K562 (cell line): ENCODE measurements at places on chromosomes 3 and 15. TPM values are rescaled to one million over a fixed set of nuclear protein-coding genes. Genes with fewer than 3 reads are reported as not detected.

Gene FURIN
- total RNA-seq: 93.5 and 99.9 TPM in 2 replicates

DNA sequence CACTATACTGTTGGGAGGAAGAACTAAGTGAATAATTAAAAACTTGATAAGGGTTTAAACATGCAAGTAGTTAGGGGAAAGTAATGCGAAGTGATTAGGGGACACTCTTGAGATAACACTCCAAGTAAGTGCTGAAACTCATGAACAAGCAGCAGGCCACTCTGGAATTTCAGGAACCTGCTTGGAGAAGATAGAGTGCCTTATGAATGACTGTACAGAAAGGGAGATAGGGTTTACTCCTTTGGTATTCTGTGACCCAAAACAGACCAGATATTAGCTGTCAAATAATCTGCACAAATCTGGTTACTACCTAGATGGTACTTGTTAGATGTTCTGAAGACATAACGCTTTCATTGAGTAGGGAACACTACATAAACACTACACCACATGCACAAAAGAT lies 85.6 kb downstream of the FRMD4B start:
- DNase-seq: no peak

DNA sequence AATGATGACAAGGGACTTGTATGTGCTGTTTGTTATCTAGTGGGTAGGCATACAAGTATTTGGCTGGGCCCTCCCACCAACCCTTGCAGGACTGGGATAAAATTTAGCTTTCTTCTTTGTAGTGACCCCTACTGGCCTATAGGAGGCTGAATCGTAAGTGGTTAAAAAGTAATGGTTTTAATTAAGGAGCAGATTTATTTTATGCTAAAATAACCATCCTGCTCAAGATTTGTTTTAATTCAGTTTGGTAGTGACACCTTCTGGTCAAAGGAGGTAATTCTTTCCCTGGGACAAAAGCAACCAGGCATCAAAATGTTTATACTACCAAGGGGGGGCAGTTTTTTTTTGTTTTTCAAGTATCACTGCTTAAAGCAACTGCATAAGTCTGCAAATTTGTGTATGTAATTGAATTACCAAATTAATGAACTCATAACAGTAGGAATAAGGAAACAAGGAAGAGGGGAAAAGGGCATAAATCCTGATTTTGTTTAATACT lies 70.7 kb downstream of the TOP2B start:
- DNase-seq: peak; percentile 61

DNA sequence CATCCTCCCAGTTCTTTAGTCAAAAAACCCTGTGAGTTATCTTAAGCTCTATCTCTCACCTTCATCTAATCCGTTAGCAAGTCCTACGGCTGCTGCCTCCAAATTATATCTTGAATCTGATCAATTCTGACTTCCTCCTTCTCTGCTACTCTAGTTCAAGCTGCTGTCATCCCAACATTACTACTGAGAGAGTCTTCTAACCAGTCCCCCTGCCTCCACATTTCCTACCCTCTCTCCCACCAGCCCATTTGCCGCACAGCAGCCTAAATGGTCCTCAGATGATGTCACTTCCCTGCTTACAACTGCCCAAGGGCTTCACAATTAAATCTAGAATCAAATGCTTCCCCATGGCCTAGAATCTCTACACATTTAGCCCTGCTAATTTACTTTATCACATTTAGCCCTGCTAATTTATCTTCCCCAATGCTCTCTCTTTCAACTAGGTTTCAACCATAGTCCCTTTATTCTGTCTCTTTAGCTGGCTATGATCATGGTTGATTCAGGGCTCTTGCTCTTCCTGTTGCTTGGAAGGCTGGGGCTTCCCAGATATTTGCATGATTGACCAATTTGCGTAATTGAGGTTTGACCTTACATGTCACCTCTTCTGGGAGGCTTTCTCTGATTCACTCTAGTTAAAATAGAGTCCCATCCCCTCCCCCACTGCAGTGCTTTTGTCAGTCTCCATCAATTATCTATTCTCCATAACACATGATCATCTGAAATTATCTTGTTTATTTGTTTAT lies 11.0 kb upstream of the ARL14 start:
- DNase-seq: no peak

GRCh38 chr3:27960133-27960532 lies 238.0 kb upstream of the EOMES start:
- DNase-seq: no peak

GRCh38 chr15:88655800-88656488 lies 17.1 kb downstream of the ISG20 start:
- no peak for DNase-seq
